ENCODE measurements at places on chromosomes 13 and 19.

DNA sequence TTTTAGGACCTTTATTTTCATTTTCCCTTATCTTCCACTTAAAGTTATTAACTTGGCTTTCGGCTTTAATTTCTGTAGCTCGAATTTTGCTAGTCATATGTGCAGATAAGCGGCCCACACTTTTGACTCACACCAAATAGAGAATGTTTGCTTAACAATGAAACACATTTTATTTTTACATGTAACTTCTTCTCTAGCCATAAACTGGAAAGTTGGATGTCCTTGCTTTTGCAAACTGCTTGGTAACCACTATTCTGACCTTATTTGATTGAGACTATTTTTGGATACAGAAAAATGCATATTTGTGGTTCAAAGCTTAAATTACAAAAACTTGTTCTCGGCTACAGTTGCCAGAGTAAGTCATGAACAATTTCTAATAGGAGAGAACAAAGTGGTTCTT lies 600.0 kb downstream of the KCTD12 start:
- DNase-seq = no peak

GRCh38 chr19:56538761-56539263 lies at the start of gene ZFP28:
TSS of gene ZFP28 (plus strand) at chr19:56538948. CDS start at chr19:56539019, 71 bp downstream.
- DNase-seq = peak; percentile 87

DNA sequence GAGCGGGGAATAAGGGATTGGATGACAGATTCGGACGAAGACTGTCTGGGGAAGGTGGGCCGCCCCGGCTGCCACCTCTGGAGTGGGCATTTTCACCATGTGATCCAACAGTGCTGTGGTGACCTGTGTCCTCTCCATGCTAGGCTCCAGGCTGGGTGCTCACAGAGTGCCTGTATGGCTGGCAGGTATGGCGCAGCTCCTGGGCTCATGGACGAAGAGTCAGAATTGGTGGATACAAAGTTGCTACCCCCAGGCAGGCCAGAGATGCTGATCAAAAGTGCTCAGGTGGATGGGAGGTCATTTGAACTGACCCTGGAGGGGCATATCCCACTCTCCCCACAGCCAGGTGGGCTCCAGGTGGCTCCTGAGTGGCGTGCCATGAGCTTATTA lies 111.3 kb upstream of the UQCRFS1 start:
- DNase-seq = no peak

DNA sequence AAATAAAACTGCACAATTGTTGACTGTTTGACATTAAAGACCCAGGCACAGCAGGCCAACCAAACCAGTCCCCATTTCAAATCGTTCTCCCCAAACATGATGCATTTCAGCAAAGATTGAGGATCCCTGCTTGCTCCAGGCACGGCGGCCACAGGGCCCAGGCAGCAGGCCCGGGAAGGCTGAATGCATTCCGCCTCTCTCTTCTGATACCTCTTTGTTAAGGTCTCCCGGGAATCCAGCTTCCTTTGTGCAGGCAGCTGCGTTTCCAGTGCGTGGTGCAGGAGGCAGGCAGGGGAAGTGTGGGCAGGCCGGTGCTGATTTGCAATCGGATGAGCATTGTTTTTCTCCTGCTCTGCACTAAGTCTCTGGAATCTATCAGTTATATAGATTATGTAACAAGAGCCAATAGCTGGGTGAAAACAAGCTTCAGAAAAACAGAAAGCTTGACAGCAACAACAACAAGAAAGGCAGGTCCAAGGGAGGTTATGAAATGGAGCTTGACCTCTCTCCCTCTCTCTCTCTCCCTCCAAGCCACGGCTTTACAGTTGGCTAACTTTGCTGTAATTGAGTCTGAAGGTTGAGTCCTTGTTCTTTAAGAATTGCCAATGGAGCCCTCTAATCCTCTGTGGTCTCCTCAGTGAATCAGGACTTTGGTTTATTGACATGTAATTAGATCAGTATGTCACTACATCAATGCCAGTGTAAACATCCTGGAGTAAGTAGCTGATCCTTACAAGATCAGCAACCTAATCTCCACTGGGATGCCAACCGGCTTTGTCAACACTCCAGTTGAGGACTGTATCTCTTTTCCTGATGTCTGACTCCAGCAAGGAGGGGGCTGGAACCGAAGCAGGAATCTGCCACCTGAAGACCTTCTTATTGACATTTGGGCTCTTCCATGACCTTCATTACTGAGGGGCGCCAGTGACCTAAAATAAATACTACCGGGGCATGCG lies 338.0 kb downstream of the TEX29 start:
- no peak for DNase-seq

- no peak for DNase-seq
These were observed 2.7 kb upstream of the ARHGEF1 start for GRCh38 chr19:41880329-41880708.

GRCh38 chr19:32415246-32415645 lies 9.7 kb downstream of the DPY19L3 start:
- DNase-seq = no peak

- DNase-seq = no peak
These were observed 140.7 kb downstream of the KCTD12 start for GRCh38 chr13:76745261-76746200.

DNA sequence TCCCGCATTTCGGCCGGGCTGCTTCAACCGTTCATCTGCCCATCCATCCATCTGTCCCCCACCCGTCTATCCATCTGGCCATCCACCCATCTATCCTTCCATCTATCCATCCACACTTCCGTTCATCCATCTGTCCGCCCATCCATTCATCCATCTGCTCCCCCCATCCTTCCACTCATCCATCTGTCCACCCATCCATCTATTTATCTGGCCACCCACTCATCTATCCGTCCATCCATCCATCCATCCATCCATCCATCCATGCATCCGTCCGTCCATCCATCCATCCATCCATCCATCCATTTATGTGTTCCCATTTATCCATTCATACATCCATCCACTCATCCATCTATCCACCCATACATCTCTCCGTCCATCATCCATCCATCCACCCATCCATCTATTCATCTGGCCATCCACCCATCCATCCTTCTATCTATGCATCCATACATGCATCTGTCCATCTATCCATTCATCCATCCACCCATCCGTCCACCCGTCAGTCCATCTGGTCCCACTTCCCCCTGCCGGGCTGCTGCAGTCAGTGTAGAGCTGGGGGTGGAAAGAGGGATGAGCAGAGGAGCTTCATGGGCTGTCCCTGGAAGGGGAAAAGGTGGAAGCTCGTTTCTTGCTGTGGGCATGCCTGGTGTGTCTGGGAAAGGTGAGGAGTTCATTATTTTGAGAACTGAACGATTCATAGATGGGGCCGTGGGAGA lies 722 bp downstream of the HSD11B1L start:
- peak; percentile 33 for DNase-seq

DNA sequence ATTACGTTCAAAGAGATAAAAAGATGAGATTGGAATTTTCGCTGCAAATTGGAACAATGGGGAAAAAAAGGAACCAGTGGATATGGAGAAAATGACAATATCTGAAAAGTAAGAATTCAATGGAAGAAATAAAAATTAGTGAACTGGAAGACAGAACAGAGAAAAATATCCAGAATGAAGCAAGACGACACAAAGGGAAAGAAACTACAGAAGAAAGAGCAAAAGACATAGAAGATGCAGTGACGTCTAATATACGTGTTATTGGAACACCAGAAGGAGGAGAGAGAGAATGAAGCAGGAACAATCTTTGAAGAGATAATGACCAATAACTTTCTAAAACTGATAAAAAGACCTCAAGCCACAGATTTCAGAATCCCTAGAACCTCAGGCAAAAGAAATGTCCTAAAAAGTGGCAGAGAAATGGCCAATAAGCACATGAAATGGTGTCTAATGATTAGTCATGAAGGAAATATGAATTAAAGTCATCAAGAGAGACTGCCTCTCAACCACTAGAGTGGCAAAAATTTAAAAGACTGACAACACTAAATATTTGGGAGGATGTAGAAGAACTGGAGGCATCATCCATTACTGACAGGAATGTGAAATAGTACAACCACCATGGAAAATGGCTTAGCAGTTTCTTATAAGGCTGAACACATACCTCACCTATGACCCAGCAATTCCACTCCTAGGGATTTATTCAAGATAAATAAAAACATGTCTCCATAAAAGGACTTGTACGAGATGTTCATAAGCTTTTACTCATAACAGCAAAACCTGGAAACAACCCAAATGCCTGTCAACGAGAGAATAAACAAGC lies 56.5 kb downstream of the GADD45B start:
- no peak for DNase-seq

GRCh38 chr13:21671620-21672286 lies 880 bp downstream of the FGF9 start:
- no peak for DNase-seq

GRCh38 chr19:7789447-7789846 lies 26.4 kb downstream of the CLEC4M start:
- DNase-seq = no peak

DNA sequence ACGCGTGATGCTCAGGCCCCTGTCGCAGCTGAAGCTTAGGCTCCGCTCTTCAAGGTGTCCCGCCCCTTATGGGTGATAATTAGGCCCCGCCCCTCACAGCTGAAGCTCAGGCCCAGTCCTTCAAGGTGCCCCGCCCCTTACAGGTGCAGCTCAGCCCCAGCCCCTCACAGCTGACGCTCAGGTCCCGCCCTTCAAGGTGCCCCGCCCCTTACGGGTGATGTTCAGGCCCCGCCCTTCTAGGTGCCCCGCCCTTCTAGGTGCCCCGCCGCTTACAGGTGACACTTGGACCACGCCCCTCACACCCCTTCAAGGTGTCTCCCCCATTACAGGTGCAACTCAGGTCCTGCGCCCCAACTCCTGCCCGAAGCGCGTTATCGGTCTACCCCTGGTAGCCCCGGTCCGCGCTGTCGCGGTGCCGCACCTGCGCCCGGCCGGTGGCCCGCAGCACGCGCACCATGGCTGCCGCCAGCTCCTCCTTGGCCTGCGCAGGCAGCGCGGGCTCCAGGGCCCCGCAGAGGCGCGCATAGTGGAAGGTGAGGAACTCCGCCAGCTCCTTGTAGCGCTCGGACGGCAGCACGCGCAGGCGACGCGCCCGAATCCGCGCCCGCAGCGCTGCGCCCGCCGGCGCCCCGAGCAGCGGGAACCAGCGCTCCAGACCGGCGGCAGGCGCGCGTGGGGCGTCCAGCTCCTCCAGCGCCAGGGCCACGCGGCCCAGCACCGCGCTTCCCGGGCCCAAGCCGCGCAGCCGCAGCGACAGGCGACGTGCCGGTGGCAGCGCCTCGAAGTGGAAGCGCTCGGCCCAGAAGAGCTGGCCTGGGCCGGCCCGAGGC lies 7.3 kb downstream of the RASAL3 start:
- no peak for DNase-seq

DNA sequence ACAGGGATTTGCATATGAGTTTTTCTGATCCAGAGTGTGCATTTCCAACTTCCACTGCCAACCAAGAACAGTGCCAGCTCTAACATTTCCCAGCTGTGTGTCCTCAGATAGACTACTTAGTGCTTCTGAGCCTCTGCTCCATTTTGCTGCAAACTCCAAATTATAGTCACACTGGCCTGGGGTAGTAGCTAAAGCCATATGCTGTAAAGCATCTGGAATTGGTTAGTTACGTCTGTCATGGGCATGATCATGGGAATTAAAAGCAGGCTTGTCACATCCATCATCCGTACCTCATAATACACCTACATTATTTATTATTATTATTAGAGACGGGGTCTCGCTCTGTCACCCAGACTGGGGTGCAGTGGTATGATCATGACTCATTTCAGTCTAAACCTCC lies 7.1 kb downstream of the ELAVL3 start:
- no peak for DNase-seq

- no peak for DNase-seq
These were observed 7.1 kb downstream of the RFX2 start for GRCh38 chr19:6103217-6103644.

DNA sequence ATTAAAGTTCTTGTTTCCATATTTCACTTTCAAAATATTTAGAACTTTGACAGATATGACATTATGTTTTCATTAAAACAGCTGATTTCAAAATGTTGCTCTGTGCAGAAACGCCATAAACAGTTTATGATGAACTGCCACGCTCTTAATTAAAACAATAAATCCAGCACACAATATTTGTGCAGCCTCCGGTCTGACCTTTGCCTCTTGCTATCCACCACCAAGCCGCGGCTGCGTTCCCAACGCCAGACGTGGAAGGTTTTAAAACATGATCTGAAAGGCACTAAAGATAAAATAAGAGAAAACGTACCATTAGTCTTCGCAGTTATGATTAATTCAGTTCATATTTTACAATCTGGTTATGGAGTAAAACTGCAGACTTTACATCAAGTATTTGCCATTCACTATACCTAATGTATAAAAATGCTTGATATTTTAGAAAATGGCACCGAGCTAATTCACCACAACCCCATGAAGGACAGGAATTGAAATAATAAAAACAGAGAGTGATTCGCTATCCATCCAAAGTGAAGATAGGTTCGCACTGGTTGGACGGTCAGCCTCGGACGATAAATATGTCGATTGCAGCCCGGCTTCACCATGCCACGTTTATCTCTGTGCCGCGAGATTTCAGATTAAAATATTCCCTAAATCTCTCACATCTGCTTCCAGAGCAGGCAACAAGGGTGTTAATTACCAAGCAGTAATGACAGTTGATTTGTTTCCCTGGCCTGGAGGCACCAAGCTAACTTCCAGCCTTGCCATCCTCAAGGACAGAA lies 103.3 kb upstream of the ZNF507 start:
- no peak for DNase-seq

DNA sequence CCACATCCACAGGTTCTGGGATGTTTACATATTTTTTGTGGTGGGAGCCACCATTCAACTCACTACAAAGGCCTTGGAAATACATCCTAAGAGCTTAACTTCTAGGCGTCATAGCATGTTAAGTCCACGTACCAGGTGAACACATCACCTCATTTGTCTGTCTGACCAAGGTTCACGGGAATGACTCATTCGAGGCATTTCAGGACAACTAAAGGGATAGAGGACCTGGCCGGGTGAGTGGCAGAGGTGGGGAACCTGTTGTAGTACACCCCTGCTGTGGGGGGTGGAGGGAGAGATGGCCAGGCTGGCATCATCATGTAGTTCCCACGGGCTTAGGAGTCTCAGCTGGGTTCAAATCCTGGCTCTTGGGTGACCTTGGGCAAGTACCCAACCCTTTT lies 51.5 kb downstream of the BICRA start:
- no peak for DNase-seq

DNA sequence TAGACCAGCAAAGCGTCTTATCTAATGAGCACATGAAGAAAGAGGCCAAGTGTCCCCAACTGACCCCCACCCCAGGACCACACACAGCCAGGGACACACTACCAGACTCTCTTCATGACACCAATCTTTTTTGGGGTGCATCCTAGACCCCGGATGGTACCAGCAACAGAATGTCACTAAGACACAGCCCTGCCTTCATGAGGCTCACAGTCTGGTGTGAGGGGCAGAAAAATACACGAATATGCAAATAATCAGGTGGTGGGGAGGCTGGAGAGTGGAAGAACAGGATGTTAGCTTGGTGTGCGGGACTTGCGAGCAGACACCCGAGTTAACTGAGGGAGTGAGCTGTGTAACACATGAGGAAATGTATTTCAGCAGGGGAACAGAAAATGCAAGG lies 17.5 kb downstream of the AKT2 start:
- DNase-seq = no peak

DNA sequence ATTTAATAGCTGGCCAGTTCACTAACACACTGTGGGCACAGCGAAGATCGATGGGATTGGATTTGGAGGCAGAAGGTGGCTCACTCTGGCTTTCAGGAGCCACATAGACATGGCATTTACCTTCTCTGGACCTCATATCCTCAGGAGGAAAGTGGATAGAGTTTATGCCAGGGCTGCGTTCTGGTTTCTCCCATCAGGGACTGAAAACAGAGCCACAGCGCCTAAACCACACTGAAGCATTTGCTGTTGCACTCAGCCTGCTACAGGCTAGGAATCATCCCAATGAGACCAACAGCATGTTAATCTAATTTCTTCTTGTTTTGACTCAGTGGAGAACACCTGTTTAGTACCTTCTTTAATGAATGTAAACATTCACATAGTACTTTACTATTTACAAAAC lies 1.6 kb downstream of the CYSLTR2 start:
- DNase-seq = no peak
